ENCODE measurements at places on chromosomes 1 and 21.

DNA sequence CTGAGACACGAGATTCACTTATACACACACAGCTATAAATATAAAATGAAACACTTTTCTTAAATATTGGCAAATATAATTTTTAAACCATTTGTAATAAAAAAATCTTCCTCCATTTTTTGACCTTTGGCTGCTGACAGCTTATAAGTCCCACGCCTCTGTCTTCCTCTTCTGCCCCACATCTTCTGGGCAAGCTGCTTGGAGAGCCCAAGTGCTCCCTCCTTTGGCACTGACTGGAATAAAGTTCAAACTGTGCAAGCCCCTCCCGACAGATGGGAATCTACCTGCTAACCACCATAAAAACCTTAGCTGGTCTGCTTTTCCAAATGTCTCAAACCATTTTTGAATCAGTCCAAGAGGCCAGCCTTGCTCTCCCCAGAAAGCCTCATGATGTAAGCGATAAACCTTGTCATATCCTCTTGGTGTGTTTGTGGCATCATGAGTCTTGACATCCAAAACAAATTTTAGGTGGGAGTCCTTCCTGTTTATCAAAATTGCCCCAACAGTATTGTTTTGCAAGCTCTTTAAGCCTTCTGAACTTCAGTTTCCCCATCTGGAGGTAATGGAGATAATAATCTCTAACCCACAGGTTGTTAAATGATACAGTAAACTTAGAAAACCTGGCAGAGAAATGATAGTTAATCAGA lies 99.8 kb downstream of the SNX7 start:
- no peak for DNase-seq

DNA sequence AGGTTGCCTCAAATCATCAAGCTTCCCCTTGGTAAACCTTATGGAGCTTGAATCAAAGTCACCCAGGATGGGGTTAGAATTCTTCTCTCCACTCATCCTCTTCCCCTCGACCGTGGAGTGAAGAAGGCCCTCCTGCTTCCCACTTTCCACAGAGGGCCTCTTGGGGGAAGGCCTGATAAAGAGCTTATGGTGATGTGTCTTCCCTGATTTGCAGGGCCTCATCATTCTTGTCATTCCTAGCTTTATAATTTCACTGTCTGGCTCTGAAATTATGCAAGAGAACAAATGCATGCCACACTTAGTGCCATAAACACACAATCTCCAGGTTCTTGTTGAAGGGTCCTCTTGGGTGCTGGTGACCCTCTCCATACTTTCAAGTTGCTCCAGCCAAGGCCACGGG lies 101.2 kb downstream of the HMGB4 start:
- no peak for DNase-seq

- DNase-seq, result no peak
Observed at GRCh38 chr1:86491171-86491950, 22.6 kb downstream of the CLCA1 start.

DNA sequence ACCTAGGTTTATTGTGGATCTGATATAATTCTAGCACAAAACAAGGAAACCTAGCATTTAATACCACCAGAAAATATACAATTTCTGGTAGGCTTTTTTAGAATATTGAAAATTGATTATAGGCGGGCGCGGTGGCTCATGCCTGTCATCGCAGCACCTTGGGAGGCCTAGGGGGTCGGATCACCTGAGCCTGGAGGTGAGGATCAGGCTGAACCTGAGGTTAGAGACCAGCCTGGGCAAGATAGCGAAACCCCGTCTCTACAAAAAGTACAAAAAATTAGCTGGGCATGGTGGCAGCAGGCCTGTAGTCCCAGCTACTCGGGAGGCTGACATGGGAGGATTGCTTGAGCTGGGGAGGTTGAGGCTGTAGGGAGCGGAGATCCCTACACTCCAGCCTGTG lies 948 bp upstream of the COP1 start:
- DNase-seq, result no peak
